ENCODE measurements at places on chromosomes 6 and 20.
A peak's percentile ranks its signal among the peaks of the same experiment; 100 is the strongest.

DNA sequence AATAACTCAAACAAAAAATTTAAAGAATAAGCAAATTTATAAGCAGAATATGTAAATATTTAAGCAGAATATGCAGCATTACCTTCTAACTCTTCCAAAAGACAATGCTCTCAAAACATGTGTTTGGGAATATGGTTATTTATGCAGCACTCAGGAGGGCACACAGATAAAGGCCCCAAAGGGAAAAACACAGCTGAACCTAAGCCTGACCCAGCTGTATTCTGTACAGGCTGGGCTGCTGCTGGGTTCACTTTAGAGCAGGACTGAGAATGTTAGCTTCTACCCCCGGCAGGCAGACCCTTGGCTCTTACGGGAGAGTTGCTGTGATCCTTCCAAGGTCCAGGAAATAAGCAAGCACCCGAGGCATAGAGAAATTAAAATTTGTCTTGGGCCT is 37.3 kb downstream of the ABHD12 start:
- no peak for DNase-seq

DNA sequence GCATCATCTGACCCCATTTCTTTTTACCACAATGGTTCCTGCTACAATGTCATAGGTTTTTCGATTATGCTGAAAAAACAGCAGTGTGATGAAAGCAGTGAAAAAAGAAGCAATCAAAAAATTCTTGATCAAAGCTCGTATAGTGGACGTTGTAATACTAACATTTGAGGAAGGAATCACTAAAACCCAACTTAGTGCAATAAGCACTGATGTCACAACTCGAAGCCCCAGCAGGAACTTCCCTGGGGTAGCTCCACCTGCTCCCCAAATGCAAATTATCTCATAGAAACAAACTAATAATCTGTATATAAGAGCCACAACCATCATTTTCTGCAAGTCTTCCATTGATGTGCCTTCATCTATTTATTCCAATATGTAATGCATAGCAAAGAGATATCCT is 285.6 kb upstream of the SGK1 start:
- DNase-seq, result no peak

GRCh38 chr6:168179133-168179532 is 100.1 kb upstream of the FRMD1 start:
- no peak for DNase-seq

GRCh38 chr6:155106456-155107115 is 111.5 kb downstream of the TIAM2 start:
- DNase-seq, result no peak

DNA sequence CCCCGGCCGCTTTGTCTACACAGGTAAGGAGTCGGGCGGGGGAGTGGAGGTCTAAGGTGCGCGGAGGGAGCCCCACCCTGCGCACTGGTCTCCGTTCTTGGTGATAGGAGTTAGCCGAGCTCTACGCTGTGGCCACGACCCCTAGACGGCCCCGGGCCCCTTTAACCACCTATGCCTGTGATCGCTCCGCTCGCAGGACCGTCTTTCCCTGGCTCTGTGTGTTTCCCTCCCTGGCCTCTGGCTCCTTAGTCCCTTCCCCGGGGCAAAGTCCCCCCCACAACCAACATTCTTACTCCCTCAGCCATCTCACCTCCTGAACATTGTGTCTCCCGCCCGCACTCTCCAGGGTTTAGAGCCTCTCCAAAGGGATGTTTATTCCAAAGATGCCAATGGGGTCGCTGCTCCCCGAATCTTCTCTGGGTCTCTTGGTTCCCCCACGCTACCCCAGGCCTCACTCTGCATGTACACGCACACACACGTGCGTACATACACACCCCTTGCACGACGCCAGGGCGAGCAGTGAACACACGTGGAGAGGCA is 50.4 kb downstream of the CPXM1 start:
- DNase-seq, result no peak

- peak; percentile 67 for DNase-seq
Measured at GRCh38 chr6:25889877-25890853, 16.1 kb upstream of the SLC17A3 start.

GRCh38 chr20:35497780-35498189 is 31.7 kb downstream of the C20orf173 start:
- DNase-seq, result no peak

DNA sequence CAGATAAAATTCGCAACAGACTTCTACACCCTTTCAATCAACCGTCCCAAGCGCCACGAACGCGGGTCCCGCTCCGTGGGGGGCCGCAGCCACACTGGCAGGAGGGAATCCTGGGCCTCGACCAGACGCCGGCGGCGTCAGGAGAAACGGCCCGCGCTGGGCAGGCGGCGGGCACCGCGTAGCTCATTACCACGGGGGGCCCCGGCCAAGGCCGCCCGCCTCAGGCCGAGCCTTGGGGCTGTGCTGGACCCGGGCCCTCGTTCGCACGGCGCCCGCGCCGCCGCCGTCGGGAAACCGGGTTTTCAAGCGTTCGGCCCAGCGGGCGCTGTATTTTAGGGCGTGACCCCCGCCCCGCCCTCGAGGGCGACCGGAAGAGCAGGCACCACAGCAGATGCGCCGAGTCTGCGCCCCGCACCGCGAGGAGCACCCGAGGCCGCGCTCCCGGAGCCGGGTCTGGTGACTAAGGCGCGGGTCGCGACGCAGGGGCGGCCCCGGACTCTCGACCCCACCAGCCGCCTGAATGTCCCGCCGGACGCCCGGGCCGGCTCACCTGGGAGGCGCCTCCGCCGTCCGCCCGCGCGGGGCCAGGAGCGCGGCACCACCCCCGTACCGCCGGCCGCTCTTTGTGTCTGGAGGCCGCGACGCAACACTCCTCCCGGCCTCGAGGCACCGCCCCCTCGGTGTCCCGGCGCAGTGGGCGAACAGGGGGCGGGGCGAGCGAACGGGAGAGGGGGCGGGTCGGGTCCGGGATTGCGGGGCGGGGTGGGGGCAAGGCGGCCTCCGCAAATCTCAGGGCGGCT is at the start of gene NINL:
NINL (minus strand) TSS at position 627 of the 800 bp plus-strand sequence. CDS start 58,944 bp downstream, outside the sequence.
- DNase-seq, result peak; percentile 86

DNA sequence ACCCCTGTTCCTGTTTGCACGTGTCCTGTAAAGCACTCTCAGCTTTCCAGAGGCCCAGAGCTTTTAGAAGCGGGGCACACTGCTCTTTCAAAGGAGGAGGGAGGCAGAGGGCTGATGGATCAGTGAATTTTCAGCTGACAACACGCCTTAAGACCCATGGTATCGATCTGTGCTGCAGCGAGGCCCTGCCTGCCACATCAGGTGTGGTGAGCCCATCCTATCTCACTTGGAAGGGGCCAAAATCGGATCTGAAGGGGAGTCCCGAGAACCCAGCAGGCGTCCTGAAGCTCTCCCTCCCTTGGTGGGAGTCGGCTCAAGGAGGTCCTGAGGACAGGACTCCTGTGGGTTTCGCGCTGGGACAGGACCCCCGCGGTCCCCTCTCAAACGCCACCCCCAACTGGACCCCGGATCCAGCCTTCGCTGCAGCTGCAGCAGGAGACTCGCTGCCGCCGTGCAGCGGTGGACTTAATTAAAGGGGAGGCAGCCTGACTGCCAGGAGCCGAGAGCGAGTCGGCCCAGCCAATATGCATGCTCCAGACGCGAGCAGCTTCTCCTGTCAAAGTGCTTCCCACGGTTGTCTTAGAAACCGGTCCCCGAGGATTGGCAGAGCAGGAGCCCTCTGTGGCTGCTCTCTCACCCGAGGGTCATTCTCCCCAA is 580.0 kb upstream of the ZNF337 start:
- no peak for DNase-seq

DNA sequence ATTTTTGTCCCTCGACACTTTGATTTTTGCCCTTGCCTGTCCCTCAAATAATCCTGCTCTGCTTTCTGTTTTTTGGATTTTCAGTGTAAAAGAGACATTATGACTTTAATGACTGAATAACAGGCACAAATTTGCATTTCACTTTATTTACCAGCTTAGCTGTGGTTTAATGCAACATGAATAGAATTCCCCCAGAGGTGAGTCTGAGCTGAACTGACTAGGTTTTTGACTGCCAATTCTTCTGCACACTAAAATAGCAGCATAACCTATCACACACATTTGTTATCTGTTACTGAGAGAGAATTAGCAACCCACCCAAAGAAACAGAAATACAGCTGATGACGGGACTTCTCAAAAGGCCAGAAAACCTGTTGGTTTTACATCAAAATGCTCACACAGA is 3.9 kb upstream of the RBM24 start:
- no peak for DNase-seq

DNA sequence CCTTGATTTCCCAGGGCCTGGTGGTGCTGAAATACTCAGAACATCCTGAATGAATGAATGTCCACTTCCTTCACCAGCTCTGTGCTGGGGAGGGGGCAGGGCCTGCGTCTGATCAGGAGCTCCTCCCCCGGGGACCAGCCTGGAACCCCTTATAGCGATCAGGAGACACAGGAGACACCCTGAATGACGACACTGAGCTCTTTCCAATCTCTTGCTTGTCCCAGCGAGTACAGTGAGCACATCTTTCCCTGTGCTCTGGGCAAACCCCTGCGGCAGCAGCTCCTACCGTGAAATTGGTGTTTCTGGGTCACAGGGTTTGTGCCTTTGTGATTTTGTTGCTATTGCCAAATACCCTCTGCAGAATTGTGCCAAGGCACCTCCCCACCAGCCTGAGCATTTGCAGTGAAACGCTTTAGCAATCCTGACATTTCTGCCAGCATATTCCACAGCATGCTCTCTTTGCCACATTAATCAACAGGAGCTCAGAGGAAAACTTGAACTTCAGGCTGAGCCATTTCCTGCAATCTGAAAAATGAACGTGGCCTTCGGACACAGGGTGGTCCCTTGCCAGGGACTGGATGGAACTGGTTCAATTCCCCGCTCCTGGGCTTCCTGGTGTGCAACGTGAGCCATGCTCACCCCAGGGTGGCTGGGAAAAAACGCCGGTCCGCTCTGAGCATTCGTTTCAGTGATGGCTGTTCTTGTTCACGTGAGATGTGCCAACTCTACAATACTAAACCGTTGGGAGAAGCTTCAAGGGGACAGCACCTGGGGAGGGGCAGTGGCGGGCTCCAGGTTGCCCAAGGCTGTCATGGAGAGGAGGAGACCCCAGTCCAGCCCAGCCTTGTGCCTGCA is 23.1 kb upstream of the MRGBP start:
- peak; percentile 26 for DNase-seq

GRCh38 chr20:13061381-13061780 is 52.6 kb downstream of the SPTLC3 start:
- DNase-seq, result peak; percentile 27

DNA sequence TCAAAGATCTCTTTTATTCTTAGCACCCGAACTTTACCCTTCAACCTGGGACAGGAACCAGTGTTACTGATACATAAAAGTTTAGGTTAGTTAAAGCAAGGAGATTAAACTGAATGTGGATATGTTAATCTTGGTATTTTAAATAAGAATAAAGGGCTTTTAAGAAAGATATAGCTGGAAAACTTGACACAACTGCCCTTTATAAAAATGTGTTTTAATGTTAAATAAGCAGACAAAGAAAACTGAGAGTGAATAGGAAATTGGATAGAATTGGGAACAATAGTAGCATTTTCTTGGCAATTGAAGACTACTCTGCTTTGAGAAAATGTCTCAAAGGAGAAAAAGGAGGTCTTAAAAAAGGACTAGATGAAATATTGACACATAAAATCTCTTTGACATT is 45.9 kb upstream of the CRISP1 start:
- no peak for DNase-seq

- DNase-seq, result no peak
Measured at GRCh38 chr6:95848717-95849116, 167.1 kb upstream of the FUT9 start.

GRCh38 chr6:66264376-66264775 is 557.4 kb upstream of the EYS start:
- DNase-seq, result no peak

DNA sequence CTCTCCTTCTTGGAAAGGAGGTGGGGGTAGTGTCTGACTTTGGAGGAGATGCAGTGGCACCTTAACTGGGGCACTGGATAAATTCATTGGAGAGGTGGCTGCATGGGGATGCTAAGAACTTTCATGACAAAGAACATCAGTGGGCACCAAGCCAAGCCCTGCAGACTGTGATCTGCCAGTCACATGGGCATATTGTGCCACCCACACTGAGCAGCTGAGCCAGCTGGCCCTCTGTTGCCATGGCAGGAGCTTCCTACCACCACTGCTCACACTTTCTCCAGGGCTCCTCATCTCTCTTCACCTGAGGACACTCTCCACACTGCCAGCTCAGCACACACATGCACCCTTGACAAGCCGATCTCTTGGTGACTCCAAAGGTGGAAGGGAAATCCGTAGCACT is 715.6 kb downstream of the QKI start:
- peak; percentile 88 for DNase-seq

DNA sequence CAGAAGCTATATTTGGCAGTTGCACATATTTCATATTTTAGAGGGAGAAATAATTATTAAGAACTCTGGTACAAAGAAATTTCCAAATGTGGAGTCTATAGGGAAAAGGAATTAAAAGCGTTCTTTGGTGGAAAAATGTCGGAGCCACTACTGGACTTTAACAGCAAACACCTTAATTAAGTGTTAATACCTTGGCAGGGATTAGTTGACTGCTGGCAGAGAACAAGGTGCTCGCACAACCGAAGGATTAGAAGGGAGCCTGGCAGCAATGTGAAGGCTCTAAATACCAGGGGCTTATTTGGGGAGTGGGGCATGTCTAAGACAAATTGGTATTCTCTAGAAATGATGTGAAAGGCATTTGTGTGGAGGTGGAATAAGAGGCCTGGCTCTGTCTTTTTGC is 98.9 kb downstream of the PAK5 start:
- DNase-seq, result no peak
